NCI-H526 (cell line): ENCODE measurements at places on chromosomes 12 and 14.

- no peak for DNase-seq
Measured at GRCh38 chr14:104323551-104324175, 185.3 kb downstream of the KIF26A start.

GRCh38 chr14:106843951-106844483 is 1317.6 kb downstream of the TMEM121 start:
- DNase-seq, result no peak

GRCh38 chr12:76670776-76671175 is 93.1 kb upstream of the ZDHHC17 start:
- DNase-seq, result no peak

DNA sequence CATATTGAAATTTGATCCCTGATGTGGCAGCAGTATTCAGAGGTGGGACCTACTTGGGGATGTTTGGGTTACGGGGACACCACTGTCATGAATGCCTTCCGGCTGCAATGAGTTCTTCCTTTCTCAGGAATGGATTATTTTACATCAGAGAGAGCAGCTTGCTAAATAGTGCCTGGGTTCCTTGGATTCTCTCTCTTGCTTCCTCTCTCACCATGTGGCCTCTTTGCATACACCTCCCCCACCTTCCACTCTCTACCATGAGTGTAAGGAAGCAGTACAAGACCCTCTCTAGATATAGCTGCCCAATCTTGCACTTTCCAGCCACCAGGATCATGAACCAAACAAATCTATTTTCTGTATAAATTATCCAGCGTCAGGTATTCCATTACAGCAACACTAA is 15.4 kb upstream of the SCAF11 start:
- DNase-seq, result no peak

- peak; percentile 56 for DNase-seq
Measured at GRCh38 chr14:30521899-30522736, 36.8 kb upstream of the G2E3 start.

DNA sequence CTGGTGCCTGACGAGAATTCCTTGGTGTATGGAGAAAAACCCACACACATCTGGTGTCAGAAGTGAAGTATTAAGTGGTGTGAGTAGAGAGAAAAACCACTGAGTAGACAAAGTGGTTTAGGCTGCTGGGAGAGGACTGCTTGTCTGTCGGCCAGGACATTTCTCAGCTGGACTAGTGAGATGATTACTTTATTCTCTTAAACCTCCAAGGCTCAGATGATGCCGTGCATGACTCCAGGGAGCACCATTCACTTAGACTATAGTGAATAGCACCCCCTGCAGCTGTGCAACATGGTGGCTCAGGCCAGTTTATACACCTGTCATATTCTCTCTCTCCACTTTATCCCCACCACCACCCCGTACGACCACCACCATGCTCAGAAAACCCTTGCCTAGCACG is 28.5 kb upstream of the NFYB start:
- no peak for DNase-seq

- DNase-seq, result no peak
Measured at GRCh38 chr12:23423097-23423687, 526.3 kb downstream of the SOX5 start.

DNA sequence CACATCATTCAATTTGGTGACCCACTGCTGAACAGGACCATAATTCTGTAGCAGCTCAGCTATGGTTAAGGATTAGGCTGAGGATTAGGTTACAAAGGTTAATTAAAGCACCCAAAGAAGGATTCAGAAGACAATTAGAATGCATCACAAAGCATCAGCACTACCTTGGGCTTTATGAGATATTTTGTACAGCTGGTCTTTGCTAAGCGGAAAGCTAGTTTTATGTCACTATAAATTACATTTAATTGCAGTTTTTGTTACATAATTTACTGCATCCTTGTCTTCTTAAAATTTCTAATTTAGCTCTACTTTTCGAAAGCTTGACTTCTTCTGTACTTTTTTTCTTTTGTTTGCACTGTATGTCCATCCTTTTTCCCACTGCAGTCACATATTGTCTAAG is 711.5 kb downstream of the RPS29 start:
- DNase-seq, result no peak

DNA sequence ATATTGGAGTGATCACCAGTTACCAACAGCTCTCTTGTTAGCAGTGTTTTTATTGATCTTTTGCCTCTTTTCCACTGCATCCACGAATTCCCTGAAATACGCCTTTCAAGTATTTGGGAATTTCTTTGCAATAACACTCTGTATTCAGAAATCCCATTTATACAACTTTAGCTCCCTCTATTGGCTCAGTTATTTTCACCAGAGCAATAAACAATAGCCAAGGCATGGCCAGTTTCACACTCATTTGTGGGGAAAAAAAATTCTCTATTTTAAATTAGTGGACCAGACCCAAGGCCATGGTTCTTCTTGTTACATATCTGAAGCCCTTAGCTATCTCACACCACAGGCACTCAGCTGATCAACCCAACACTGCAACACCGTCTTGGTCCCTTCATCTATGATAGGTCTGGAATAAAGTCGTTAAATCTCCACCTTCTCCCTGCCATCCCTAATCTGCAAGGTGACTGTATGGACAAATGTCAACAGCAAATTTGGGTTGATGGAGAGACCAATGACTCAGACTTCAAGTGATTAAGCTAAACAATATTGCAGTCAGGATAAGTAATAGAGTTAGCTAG is 92.4 kb upstream of the TMEM260 start:
- no peak for DNase-seq

DNA sequence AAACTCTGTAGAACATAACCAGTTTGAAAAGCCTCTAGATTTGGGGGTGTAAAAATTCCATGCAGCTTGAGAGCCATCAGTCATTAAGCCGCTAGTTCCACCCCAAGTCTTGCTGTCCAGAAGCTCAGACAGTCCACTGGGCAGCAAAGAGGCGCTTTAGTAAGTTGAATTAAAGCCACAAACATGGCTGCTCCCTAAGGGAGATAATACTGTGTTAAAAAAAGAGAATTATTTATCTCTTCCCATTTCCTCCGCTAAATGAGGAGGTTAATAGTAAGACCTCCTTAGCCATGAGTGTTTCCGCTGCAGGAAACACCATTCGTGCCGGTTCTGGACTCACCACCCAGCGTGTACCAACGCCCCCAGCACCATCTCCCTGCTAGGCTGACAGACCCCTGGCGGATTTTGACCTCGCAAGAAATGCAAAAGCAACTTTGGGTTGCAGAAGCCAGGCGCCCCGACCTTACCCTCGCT is 536 bp downstream of the TM7SF3 start:
- DNase-seq, result peak; percentile 26

- DNase-seq, result no peak
Measured at GRCh38 chr12:31227401-31227981, 98.5 kb downstream of the SINHCAF start.

DNA sequence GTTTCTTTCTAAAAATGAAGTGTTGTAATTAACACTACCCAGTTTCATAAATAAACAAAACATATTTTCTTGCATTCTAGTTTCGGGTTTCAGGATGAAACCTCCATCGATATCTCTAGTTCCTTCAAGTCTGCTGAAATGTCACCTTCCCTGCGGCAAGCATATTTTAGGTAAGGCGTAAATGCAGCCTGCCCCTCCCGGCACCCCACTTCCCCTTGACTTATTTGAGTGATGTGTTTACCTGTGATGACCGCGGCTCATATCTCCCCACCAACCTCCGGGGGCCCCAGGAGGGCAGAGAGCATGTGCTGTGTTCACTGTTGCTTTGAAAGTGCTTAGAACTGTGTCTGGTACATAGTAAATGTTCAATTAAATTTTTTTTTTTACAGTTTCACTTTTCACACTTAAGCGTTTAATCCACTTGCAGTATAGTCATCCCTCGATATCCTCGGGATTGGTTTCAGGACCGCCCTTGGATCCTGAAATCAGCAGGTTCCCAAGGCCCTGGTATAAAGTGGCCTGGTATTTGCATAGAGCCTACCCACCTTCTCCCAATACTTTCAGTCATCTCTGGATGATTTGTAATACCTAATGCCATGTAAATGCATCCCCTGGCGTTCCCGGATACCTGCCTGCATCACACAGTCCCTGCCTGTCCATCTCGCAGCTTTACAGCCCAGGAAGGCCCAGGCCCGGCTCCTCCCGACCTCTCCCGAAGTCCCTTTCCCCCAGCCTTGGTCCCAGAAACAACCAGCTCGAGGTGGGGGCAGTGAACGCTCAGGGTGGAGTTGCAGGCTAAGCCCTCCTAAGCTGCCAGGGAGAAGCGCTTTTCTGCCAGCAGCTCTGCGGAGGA is 40.2 kb upstream of the FBRSL1 start:
- no peak for DNase-seq

GRCh38 chr14:93903342-93904184 is 23.6 kb upstream of the FAM181A start:
- peak; percentile 31 for DNase-seq
